ENCODE measurements at places on chromosomes 13 and 19.

GRCh38 chr13:74683411-74683810, 549.2 kb upstream of the KLF12 start:
- no peak for DNase-seq

- no peak for DNase-seq
Observed at GRCh38 chr13:75847588-75847987, 211.5 kb downstream of the LMO7 start.

DNA sequence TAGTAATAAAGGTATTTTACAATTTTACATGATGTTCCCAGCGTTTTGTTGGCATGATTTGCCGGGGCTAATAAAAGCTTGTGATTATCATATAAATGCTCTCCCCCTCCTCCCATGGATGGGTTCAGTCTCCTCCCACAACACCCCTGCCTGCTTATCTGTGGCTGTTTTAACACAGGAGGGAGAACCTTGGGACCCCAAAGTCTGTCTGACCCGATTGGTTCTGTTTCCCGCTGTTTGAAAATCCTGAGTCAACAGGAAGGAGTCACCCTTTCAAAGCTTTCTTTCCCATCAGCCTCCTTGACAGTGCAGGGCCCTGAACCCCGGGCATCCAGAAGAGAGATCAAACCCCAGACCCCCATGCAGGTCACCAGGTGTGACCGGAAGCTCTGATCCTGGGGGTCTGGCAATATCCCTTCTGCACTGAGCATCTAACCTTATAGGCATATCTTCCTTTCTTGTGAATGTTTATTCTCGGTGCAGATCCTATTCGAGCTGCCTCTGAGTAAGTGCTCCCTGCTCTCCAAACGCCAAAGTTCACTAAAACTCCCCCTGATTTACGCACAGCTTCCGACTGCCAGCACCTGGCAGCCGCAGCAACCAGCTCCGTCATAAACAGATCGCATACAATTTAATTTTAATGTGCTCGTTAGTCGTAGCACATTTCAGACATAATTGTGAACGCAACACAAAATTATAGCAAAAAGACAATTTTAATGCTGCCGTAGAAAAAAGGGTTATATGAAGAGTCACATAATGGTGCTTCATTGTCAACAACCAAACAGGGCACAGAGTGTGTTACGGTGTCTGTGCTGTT, 74.8 kb downstream of the TSHZ3 start:
- no peak for DNase-seq

- DNase-seq = no peak
Observed at GRCh38 chr19:29302002-29302928, 89.3 kb upstream of the UQCRFS1 start.

GRCh38 chr19:46731584-46731983, 14.3 kb upstream of the FKRP start:
- no peak for DNase-seq

DNA sequence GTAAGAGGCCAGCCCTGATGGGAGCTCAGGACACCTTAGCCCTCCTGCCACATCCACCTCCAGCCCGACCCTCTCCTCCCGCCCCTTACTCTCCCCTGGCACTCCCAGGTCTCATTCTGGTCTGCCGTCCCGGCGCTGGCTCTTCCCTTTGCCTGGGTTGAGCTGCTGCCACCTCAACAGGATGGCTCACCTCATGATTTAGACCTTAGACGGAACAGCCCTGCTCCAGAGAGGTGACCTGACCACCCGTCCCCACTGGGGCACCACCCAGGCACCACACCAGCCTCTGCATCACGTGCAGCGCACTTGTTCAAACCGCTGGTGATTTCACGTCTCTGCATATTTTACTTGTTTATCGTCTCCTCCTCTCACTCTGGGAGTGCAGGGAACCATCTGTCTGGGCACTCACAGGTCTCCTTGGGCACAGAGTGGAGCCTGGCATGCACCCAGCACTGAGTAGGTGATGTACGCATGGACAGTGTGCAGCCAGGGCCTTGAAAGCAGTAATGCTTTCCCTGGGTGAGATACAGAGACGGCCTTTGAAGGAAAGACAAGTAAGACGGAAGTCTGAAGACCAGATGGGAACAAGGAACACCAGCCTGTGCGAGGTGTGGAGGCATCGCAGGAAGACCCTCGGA, 183.1 kb downstream of the KATNAL1 start:
- DNase-seq = no peak

GRCh38 chr13:99339736-99340397, 32.7 kb upstream of the GPR183 start:
- peak; percentile 54 for DNase-seq

GRCh38 chr19:11414544-11414943, 4.6 kb downstream of the RGL3 start:
- no peak for DNase-seq

GRCh38 chr19:47418692-47419029, 666 bp downstream of the MEIS3 start:
- DNase-seq = no peak

DNA sequence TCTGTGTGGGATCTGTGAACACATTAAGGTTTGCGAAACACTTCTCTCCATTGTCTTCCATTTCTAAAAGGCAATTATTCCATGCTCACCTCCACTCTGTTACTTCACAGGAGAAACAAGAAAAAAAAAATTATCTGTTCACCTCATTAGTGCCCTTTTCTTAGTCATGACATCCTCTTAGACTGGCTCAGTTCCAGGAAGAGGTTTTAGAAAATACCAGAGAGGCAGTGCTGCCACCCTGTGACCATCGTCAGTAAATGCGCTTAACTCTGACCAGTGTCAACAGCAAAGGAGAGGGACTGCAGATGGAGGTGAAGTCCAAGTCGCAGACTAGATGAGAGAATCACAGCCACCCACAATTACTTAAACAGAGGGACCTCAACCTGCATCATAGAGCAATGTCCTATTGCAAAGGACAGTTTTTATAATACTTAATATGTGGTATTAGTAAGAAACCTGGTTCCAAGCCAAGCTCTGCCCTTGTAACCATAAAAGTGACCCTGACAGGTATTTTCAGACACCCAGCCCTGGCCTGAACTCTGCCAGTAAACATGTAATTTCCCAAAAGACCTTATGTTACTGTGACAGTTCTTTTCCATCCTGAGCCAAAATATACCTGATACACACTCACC, 19.4 kb downstream of the CEACAM21 start:
- DNase-seq = peak; percentile 65

- no peak for DNase-seq
Observed at GRCh38 chr19:54902061-54902460, 3.9 kb upstream of the NCR1 start.

GRCh38 chr13:104823709-104824108, 1711.8 kb downstream of the EFNB2 start:
- no peak for DNase-seq

GRCh38 chr19:51251468-51251820, 564 bp downstream of the SIGLECL1 start:
- no peak for DNase-seq

GRCh38 chr13:32538143-32538620, 413 bp downstream of the N4BP2L2 start:
- no peak for DNase-seq

- DNase-seq = no peak
Observed at GRCh38 chr19:38173291-38174041, 50.6 kb downstream of the DPF1 start.

- DNase-seq = no peak
Observed at GRCh38 chr19:35055715-35056179, 14.2 kb downstream of the HPN start.

DNA sequence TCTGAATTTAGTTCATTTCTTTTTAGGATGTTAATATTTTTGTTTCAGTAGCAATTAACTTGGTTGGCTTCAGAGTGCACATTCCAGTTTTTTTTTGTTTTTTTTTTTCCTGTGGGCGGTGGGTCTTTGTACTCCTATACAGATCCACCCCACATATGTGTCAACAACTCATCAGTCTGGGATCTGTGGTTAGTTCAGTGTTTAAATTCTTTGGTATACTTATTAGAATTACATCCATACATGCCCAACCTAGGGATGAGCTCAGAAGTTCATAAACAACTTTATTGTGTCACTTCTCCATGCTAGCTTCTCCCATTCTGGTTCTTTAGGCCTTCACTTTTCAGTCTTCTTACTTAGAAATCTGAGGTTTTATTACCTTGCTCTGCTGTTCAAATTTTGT, 50.9 kb downstream of the PCCA start:
- DNase-seq = no peak

GRCh38 chr13:71254384-71254783, 612.6 kb downstream of the DACH1 start:
- DNase-seq = no peak

DNA sequence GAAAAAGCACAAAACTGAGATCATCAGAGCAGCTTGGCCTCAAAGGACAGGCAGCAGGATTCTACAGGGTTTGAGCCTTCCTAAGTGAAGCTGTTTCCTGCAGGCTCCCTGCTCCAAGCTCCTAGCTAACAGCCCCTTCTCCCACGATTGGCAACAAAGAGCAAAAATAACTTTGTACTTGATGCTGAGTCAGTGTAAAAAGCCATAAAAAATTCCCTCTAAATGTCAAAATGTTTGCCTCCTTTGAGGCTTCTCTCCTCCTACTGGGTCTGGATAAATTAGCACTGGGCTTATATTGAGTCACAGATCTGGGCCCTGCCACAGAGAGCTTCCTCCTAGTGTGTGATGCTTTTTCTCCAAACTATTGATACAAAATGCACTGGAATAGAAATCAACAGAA, 153.3 kb downstream of the TNFRSF19 start:
- no peak for DNase-seq

- no peak for DNase-seq
Observed at GRCh38 chr13:113343692-113343968, 20.3 kb downstream of the GRTP1 start.

DNA sequence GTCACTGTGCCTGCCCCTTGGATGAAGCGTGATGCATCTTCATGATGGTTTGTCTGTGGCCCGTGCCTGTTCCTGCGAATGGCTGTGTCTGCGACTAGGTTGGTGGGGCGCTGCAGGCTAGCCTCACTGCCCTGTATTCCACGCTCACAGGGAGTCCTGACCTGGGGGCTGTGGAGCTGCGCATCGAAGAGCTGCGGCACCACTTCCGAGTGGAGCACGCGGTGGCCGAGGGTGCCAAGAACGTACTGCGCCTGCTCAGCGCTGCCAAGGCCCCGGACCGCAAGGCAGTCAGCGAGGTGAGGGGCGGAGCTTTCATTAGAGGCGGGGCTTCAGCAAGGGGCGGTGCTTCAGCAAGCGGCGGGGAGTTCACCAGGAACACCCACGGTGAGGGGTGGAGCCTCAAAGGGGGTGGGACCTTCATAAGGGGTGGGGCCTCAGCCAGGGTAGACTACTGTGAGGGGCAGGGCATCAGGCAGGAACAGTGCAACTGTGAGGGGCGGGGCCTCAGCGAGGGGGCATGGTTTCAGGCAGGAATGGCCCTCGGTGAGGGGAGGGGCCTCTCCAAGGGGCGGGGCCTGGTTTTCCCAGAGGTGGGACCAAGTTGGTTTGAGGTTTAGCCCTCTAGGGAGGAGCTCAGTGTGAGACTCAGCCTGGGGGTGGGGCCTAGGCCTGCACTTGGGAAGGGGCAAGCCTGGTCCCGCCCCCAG, 17.2 kb downstream of the PKN1 start:
- DNase-seq = no peak

- DNase-seq = peak; percentile 60
Observed at GRCh38 chr19:33143897-33144405, 12.0 kb downstream of the WDR88 start.

DNA sequence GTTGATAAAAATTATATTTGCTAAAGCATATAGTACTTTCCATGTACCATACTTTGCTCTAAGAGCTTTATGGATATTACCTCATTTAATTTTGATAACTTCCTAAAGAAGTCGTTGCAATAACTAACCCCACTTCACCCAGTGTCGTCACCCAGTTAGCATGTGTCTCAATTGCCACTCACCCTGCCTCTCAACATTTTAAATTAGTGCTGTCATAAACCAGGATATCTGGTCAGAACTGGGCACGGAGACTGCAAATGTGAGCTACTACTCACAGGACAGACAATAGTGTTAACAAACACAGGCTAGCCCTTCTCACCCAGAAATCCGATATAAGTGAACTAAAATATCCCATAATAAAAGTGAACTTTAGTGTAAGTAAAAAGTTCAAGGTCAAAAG, 430.6 kb downstream of the KLF12 start:
- DNase-seq = no peak

DNA sequence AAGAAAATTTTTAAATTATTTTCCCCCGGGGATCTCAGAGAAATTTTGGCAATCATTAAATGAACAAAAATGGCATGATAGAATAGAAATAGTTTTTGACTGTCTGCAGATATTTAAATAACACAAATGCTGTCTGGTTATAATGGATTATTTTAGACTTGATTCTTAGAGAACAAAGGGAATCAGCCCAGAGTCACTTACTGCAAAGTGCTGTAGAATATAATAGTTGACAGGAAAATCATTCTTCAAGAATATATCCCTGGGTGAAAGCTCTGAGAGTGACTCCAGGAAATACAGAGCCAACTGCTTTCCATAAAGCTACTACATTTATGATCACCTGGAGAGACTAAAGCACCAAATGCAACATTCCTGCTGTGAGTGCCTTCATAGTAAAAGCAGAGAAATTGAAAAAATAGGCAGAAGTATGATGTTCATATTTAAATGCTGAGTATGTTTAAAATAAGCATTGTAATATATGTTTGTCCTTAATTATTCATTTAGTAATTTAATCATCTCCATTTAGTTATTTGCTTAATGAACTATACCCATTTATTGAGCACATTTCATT, 1765.8 kb downstream of the SLITRK1 start:
- DNase-seq = no peak

DNA sequence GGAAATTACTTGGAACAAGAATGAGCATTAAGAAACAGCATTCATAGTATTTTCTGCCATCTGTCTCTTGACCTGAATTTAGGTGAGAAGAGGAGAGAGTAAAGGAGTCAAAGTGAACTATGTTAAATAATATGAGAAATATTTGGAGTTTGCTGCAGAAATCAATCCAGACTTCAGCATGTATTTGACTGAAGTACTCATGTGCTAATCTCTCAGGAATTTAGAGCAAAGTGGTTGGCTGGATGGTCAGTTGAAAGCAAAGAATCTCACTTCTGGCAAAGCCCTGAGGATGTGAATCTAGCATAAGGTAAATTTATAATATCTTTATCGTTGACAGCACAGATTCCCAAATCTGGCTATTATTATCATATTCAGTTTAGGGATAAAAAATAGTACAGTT, 394.3 kb downstream of the PCDH17 start:
- DNase-seq = no peak

GRCh38 chr13:79187917-79188690, 218.0 kb downstream of the RBM26 start:
- no peak for DNase-seq

DNA sequence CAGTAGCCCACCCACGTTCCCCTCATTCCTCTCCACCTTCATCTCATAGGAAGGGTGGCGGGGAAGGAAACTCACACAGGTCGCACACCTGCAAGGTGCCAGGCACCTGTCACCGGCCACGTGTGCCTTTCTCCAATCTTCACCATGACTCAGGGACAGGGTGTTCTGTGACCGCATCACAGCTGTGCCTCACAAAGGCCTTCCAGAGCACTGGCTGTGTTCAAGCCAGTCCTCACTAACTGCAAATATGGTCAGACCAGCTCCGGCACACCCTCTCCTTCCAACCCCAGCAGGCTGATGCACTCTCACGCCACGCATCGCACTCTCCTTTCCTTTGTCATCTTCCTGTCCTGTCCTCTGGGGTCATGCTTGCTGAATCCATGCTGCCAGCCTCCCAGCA, 415.9 kb downstream of the IRS2 start:
- DNase-seq = no peak
